SHP77 treated with DMSO at 0.1 percent for 48 hours (cell line): ENCODE measurements at places on chromosomes 1 and 21.
A peak's percentile ranks its signal among the peaks of the same experiment; 100 is the strongest.

GRCh38 chr21:34544032-34544496, 32.1 kb upstream of the KCNE1 start:
- DNase-seq, result peak; percentile 79

DNA sequence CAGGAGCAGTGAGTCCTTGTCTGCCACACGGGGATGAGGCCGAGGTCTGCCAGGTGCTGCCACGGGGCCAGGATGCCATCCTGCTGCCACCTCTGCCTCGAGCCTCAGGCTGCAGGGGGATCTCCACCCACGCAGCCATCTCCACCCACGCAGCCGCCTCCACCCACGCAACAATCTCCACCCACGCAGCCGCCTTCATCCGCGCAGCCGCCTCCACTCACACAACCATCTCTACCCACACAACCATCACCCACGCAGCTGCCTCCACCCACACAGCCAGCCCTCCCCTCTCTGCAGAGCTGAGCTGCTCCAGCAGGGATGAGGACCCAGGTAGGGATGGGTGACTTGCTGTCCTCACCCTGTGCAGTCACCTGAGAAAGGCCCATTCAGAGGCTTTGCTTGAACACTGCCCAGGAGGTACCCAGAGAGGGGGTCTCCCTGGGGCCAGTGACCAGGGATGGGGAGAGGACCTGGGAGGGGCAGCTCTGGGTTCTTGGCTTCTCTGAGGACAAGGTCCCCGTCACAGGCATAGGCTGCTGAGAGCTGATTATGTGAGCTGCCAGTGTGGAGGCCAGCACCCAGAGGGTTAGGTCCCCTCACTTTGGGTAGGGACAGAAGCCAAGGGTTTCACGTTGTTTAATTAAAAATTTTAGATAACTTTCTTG, 46.6 kb upstream of the TTC34 start:
- DNase-seq, result no peak

GRCh38 chr1:226046240-226046639, 16.3 kb upstream of the H3-3A start:
- no peak for DNase-seq

DNA sequence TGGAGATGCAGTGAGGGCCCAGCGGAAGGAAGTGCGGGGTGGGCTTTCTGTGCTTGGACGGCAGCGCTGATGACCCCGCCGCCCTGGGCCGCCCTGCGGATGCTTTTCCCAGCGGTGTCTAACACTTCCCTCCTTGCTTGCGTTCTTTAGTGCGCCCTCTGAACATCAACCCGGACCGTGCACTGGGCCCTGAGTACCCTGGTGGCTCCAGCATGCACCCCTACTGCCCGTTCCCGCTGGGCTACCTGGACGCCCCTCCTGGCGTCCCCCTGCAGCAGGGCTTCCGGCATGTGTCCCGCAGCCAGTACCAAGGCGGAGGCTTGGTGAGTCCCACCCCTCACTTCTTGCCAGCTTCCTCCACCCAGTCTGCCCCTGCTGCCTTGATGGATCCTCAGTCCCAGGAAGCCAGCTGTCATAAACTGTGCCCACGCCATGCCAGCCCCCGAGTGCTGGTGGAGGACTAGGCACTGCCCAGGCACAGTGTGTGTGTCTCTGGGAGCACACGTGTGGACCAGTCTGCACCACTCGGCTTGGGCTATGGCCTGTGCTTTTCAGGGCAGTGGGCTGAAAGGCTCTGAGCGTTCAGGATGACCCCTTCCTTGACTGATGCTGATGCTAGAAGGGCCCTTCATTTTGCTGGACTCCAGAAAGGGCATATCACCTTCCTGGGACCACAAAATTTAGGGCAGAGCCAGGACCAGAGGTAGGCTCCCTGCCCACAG, 2.3 kb downstream of the DMRTB1 start:
- no peak for DNase-seq

- DNase-seq, result peak; percentile 39
These were observed 30.3 kb downstream of the CD48 start for GRCh38 chr1:160681066-160681890.
